Activated CD8-positive, alpha-beta memory T cell treated with anti-CD3 and anti-CD28 coated beads, Interleukin-2, amount 50 U/mL, for 48 hours (primary cell): ENCODE measurements at places on chromosomes 11 and 22.

GRCh38 chr11:45537614-45538013, 127.8 kb downstream of the CHST1 start:
- DNase-seq, result no peak

DNA sequence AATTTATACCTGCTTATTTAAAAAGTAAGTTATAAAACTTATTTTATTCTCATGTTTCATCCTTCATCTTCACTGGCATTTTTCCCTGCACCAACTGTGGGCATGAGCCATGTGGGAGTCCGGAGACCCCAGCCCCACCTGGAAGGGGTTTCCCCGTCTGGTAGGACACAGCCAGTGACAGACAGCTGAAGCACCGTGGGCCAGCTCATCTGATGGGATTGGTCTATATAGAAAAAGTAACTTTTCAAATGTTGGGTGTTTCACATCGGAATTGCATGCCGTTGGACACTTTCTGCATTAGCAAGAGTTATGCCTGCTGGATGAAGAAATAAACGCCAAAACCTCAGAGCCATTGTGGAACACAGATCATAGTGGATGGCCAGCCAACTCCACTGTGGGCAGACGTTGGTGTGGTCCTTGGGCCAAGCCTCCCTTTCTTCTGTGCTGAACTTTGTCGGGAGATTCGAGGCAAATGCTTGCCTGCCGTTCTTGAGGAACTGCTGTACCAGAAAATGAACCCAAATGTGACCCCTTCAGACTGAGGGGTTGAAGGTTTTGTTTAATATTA, 1329.3 kb downstream of the TBC1D22A start:
- no peak for DNase-seq

DNA sequence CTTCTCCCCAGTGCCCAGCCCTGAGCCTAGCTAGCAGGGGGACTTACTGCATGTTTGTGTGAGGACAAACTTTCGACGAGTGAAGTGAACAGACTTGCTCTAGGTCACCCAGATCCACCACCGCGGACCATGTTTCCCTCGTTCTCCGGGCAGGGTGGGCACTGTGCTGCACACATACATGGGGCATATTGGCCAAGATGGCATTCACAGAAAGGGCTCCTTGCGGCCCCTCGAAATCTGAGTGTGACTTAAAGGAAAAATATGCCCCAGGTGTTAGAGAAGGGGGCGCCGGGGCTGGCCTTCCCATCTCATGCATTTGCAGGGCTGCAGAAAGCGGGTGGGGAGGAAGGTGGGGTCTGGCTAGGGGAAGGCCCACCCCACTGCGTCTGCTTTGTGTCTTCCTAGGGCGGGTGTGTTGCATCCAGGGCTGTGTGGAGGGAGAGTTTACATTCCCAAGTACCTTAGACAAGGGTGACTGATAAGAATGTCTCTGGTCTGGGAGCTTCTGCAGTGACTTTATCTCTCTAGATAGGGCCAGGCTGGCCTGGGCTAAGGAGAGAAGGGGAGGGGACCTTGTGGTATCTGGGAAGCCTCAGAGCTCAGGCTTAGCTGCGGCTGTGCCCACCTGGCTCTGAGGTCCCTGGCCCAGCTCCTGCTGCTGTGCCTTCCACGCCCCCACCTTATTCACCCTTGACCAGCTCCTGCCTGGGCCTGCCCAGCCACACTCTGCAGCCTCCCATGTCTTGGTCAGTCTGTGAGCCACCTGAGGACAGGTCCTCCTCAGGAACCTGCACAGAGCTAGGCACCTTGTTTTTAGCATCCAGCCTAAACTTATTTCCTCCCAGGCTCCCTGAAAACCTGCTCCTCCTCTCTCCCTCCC, 45.8 kb downstream of the LRRC32 start:
- DNase-seq, result peak; percentile 26

GRCh38 chr11:17013548-17014320, 480 bp downstream of the PLEKHA7 start:
- no peak for DNase-seq

GRCh38 chr11:92911478-92911877, 58.0 kb upstream of the MTNR1B start:
- DNase-seq, result no peak

- no peak for DNase-seq
These were observed 185.2 kb downstream of the CSNK2A3 start for GRCh38 chr11:11167806-11168205.
